ENCODE measurements at places on chromosomes 4 and X.
A peak's percentile ranks its signal among the peaks of the same experiment; 100 is the strongest.

GRCh38 chr4:75565481-75565880, 9.6 kb downstream of the ODAPH start:
- no peak for DNase-seq

DNA sequence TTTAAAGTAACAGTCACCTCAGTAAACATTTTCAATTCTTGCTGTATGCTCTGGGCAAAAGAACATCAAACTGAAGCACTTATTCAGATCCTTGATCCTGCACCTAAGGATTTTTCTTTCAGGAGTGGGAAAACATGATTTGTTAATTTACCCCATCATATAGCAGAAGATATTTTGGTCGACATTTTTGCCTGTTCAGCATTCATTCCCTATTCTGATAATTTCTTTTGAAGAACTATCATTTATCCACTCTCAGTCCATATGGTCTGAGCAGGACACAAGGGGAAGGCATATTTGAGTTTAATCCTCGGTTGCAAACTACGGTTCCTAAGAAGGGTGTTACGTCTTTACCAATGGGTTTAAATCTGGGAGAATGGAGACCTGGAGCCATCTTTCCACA, 1.2 kb upstream of the CLOCK start:
- DNase-seq, result no peak

- DNase-seq, result no peak
Measured at GRCh38 chrX:43956034-43956433, 17.2 kb downstream of the NDP start.

- DNase-seq, result no peak
Measured at GRCh38 chrX:123968383-123969050, 7.0 kb downstream of the STAG2 start.

DNA sequence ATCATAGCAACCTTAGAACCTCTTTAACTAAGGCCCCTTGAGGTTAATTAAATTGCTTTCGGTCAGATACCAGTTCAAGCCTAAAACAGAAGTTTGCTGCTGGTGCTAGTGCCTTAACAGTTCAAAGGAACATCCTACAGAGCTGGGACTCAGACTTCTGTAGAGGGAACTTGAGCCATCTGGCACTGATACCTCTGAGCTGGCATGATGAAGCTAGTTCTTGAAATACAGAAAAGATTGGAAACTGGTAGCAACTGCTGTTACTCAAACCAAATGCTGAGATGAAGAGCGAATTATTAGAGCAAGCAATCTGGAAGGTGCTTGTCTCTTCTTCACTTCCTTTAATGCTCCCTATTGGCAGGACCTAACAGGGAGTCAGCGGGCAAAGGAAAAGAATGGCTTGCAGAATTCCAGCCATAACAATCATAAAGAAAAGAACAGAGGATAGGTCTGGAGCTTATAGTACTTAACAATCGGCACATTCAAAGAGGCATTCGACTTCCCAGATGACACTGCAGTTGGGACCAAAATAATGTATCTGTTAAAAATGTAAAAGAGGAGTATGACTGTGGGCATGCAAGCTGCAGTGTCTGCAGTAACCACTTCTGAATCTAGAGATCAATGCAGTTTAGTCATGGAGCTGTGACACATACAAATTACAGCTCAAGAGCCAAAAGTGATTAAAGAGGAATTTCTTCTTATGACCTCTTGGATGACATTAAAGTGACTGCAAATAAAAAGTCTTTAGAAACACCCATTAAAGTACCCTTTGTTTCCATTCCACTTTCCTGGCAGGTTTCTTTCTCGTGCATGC, 298.9 kb downstream of the PDGFC start:
- peak; percentile 68 for DNase-seq

GRCh38 chr4:8032381-8032780, 92.7 kb upstream of the AFAP1 start:
- DNase-seq, result no peak

DNA sequence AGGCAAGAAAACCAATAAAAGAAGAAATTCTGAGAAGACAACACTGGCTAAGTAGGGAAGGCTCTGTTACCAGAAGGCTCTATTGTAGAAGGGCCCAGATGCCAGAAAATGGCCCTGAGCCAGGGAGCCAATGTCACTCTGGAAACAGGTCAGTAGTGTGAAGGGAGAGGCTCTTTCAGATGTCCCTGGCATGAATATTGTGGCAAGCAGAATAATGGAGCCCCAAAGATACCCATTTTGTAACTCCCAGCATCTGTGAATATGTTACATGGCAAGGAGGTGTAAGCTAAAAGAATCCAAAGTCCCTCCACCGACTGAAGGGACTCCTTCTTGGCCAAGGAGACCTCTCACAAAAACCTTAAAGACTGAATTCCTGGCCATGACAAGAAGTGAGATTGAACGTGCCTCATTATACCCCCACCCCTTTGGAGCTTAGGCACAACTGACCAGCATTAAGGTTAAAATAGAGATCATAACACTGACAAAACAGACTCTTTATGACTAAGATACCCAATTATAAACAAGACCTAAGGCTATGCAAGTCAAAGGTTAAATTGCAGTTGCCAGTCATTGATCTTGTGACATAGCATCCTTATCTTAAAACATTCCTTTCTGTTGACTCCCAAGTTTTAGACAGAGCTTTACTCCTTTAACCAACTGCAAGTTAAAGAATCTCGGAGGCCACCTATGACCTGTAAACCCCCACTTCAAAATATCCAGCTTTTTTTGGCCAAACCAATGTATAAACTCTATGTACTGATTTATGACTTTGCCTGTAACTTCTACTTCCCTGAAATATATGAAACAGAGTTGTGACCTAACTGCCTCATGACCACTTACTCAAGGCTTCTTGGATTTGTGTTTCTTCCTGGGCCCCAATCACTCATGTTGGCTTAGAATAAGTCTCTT, 42.2 kb upstream of the SMIM10 start:
- DNase-seq, result peak; percentile 63

GRCh38 chr4:43776371-43776770, 672.2 kb downstream of the KCTD8 start:
- DNase-seq, result peak; percentile 3

DNA sequence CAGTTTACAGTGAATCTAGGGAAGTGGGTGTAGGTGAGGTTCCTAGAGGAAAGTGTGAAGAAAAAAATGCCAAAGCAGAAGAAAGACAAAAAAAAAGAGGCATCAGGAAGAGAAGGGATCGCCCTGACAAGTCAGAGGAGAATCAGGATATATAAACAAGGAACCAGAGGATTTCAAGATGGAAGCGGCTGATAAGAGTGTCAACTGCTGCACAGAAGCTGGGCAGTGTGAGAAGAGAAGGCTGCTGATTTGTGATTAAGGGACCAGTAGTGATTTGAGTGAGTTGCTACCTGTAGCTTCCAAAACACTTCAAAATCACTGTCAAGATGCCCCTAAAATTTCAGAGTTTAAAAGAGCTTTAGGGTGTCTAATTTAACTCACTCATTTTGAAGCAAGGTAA, 258.2 kb downstream of the PPP3CA start:
- DNase-seq, result no peak
